ENCODE measurements at places on chromosomes 13 and 19.

GRCh38 chr13:30145709-30146367 lies 161.5 kb downstream of the KATNAL1 start:
- H3K27me3 ChIP-seq: no peaks in the 10 kb centered on the region
- DNase-seq: no peak
- H3K36me3 ChIP-seq: no peaks in the 10 kb centered on the region
- peaks cover 6% of the 10 kb centered on the region for H3K4me1 ChIP-seq
- no peak overlapping the region for H3K4me3 ChIP-seq
- H3K27ac ChIP-seq: no peak overlapping the region

- H3K4me3 ChIP-seq: no peak within 1 kb of the TSS
- no peaks in the 10 kb centered on the region for H3K4me1 ChIP-seq
- H3K27ac ChIP-seq: no peak within 1 kb of the TSS
- no peaks in the 10 kb centered on the region for H3K36me3 ChIP-seq
Measured at GRCh38 chr19:30371960-30372824, at the start of gene ZNF536. Gene ZNF536, plus strand, starts transcription at chr19:30372384. Its CDS starts 71,179 bp downstream, at chr19:30443563.

GRCh38 chr13:79918620-79919019 lies 422.3 kb downstream of the SPRY2 start:
- H3K27ac ChIP-seq: no peak overlapping the region
- H3K4me3 ChIP-seq: no peak overlapping the region
- no peak for DNase-seq
- H3K36me3 ChIP-seq: no peaks in the 10 kb centered on the region
- no peaks in the 10 kb centered on the region for H3K27me3 ChIP-seq

GRCh38 chr13:103517768-103518102 lies 451.5 kb upstream of the SLC10A2 start:
- H3K4me1 ChIP-seq: no peaks in the 10 kb centered on the region
- DNase-seq: no peak
- H3K27ac ChIP-seq: no peak overlapping the region

Measured in ovary (tissue), 10 donors.